NCI-H510A treated with DMSO at 0.1 percent for 48 hours (cell line): ENCODE measurements at places on chromosomes 12 and 14.

DNA sequence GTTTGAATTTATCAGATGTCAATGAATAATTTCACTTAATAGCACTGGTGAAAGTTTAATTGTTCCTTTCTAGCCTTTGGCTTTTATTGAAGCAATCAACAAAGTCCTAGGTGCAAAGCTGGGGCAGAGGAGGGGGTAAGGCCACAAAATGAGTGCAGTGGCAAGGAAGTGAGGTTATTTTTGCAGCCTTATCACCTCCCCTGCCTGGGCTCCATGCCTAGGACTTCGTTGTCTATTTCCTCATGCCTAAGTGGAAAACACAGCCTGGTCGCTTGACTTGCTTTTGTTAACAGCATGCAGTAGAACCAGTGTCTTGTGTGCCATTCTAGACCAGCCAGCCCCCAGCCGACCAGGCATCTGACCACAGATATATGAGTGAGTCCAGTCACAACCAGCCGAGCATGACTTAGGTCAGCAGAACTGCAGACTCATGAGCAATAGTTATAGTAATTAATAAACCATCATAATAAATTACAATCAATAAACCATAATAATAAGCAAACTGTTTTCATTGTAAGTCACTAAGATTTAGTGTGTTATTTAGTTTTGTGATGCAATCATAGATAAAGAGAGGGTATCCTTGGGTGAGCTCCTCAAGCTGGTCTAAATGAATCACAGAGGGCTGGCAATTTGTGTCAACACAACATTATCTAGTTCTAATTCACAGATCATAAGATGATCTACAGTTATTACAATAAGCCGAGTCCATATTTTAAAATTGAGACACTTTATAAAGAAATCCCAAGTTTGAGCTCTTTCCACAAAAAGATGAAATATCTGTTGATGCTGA lies 156.8 kb downstream of the GLT1D1 start:
- DNase-seq: no peak

DNA sequence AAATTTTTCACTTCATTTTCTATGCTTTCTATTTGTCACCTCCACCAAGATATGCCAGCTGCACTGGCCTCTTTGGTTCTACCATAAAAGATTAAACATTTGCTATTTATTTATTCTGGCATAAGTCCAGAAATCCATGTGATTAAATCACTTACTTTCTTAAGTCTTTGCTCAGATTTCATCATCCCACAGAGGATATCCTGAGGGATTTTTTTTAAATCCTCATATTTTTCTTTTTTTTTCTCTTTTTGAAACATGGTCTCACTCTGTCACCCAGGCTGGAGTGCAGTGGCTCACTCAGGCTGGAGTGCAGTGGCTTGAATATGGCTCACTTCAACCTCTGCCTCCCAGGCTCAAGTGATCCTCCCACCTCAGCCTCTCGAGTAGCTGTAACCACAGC lies 645.4 kb upstream of the ATXN7L3B start:
- DNase-seq: no peak

DNA sequence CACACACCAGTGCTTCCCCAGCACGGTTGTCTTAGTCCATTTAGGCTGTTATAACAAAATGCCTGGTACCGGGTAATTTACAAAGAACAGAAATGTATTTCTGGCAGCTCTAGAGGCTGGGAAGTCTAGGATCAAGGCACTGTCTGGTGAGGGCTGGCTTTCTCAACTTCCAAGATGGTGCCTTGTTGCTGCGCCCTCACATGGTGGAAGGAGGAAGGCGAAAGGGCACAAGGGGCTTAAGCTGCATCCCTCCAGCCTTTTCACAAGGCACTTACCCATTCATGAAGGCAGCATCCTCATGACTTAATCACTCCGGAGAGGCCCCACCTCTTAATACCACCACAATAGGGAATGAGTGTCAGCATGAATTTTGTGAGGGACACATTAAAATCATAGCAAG lies 155.5 kb downstream of the SLC15A5 start:
- DNase-seq: no peak

GRCh38 chr12:126776026-126776655 lies 1490.8 kb upstream of the TMEM132C start:
- no peak for DNase-seq

- no peak for DNase-seq
Observed at GRCh38 chr12:131687346-131688125, 23.4 kb upstream of the SFSWAP start.

GRCh38 chr12:98154850-98155249 lies 360.5 kb upstream of the TMPO start:
- DNase-seq: peak; percentile 88

- DNase-seq: no peak
Observed at GRCh38 chr12:128829861-128830504, 6.2 kb upstream of the SLC15A4 start.
